GM23338 (cell line): ENCODE measurements at places on chromosomes 4 and X. TPM values are rescaled to one million over a fixed set of nuclear protein-coding genes. Genes with fewer than 3 reads are reported as not detected.

Gene MAGEC2
- not detected in 2 replicates for polyA plus RNA-seq

Gene LRAT
- 83.0 and 90.1 TPM in 2 replicates for polyA plus RNA-seq

Gene NAP1L2
- polyA plus RNA-seq, result 10.8 and 11.4 TPM in 2 replicates

Gene HPGDS
- polyA plus RNA-seq, result not detected in 2 replicates

Gene RGS12
- polyA plus RNA-seq, result 8.0 and 8.2 TPM in 2 replicates

Gene TMPRSS11E
- 0.43 and 0.44 TPM in 2 replicates for polyA plus RNA-seq

Gene PARM1
- polyA plus RNA-seq, result 4.3 and 4.9 TPM in 2 replicates
